Fibroblast of skin of left quadriceps (primary cell): ENCODE measurements at places on chromosomes 7 and 10.

DNA sequence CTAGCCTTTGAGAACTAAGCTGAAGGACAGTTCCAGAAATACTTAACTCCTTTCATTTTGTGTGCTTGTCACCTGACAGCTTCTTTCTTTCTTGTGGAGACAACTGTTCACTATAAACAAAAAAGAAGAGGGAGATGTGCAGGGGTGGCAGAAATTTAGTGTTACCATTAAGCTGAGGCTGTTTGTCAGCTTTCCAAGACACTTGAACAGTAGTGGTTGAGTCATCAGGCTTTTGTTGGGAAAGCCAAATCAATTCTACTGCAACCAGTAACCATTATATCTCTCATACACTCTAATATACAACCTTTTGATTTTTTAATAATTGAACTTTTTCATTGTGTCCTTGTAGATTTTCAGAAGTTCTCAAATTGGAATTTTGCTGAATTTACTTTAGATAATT is 75.3 kb downstream of the POLL start:
- no peak for DNase-seq

GRCh38 chr7:414681-415560 is 104.7 kb downstream of the PDGFA start:
- no peak for DNase-seq

DNA sequence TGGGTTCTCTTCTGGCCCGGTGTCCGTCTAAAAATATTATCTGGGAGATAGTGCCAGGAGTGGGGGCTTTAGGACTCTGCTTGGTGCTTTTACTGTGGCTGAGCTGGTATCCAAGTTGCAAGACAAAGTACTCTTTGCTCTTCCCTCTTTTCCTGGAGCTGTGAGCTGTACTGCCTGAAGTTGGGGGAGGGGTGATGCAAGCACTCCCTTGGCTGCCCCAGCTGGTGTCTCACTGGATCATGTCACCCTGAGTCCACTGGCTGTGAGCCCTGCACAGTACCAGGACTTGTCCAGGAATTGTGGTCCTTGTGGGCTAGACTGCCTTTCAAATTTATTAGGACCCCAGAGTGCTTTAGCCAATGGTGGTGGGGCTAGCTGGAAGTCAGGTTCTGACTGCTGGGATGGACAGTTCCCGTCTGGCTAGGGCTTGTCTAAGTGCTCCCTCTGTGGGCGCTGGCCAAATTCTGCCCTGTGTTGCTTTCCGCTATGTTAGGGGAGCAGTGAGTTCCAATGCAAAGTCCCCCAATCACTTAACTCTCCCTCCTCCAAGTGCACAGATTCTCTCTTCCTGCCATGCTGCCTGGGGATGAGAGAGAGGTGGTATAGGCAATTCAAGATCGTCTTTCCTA is 13.1 kb downstream of the CC2D2B start:
- DNase-seq: no peak

DNA sequence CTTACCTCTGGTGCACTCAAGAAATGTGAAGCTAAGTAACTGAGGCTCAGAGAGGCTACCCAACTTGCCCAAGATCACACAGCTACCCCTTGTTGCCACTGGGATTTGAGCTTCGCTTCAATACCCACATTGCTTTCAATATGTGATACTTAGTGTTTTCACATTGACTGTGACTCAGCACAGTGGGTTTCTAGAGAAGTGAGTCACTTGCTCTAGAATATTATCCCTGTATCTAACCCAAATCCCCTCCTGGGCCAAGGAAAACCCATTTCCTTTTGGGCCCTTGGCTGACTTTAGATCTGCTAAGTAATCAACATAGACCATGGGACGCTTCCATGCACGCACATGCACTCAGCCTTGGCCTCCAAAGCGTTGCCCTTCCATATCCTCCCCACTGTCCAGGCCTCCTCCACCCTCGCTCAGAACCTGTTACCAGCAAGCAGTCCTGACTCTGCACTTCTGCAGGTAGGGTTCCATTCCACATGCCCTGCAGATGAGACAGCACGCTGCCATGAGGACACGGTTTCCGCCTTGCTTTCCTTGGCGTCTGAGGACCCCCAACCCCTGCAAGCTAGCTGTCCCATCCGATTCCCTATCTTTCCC is 87.7 kb upstream of the CHST15 start:
- no peak for DNase-seq

DNA sequence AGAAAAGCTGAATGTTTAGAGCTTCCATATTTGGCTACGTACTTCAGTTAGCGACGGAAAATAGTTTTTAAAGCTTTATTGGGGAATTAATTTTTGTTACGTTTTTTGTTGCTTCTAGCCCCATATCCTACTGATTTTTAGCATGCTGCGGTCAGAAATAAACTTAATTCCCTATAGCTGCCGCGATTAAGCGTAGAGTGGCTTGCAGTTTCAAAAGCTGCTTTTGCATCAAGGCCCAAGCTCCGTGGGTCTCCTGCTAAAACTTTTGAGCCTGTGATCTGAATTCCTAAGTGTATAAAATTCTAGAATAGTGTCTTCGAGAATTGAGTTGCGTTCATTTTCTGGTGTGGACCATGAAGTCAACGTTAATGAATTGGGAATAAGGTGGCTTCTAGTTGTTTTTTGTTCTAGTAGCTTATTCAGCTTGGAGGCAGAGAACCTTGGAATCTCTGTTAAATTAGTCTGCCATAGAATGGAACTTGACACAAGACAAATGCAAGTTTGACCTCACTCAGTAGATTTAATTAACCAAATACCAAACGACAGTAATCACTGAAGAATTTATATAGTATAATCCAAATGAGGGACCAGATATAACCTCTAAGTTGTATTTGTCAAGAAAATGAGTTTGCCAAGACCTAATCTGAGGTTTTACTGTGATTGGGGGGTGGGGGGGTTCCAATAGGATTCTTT is 977 bp downstream of the CALU start:
- DNase-seq: no peak
